ENCODE measurements at places on chromosomes 7 and 10. TPM values are rescaled to one million over a fixed set of nuclear protein-coding genes. Genes with fewer than 3 reads are reported as not detected.

DNA sequence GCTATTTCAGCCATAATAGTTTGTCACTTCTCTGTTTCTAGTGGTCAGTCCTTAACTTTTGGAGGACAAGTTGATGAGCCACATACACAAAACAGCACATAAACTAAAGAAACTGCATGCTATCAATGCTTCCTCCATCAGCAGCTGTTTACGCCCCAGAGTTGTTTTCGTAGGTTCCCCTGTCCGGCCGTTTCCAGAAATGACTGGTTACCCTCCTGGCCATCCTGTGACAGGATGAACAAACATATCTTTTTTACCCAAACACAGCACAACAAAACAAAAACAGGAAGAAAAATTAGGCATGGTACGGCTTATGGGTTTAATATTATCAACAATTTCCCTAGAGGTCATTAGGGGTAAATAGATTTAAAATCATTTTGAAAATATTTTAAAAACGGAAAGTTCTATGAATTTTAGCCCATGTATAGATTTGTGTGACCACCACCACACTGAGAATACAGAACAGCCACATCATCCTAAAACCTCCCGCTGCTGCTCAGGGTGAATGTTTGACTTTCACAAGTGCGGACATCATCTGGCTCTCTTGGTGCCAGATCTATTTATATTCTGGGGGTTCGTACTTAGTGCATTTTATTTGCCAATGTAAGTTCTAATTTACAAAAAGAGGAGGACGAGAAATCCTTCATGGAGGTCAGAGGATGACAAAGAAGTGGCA is 74.8 kb downstream of the HIPK2 start:
- DNase-seq, result no peak

DNA sequence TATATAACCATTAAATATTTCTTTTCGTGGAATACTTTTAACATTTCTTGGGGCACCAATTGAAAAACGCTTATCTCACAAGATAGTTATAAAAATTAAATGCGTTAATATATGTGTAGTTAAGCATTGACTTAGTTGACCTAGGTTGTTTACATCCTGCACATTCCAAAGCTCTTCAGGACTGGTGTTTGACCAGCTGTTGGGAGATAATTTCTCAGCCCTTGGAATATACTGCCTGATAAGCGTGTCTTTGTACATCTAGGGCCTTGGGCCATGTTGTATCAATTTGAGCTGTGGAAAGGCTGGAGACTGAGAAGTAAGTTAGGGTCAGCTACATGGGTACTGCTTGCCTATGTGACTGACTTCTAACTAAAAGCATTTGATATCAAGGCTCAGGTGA is 90.0 kb upstream of the AOAH start:
- DNase-seq, result no peak

- DNase-seq, result no peak
Measured at GRCh38 chr7:2838451-2838850, 5.7 kb downstream of the GNA12 start.

GRCh38 chr10:132910186-132910880 is 32.0 kb downstream of the CFAP46 start:
- no peak for DNase-seq

The SSC4D gene
- total RNA-seq, result 17.3 TPM

The CYP2C8 gene
- 2.8 TPM for total RNA-seq
